ENCODE measurements at places on chromosomes 7 and 10.

- no peak for DNase-seq
Observed at GRCh38 chr7:122746948-122747347, 44.2 kb upstream of the RNF148 start.

DNA sequence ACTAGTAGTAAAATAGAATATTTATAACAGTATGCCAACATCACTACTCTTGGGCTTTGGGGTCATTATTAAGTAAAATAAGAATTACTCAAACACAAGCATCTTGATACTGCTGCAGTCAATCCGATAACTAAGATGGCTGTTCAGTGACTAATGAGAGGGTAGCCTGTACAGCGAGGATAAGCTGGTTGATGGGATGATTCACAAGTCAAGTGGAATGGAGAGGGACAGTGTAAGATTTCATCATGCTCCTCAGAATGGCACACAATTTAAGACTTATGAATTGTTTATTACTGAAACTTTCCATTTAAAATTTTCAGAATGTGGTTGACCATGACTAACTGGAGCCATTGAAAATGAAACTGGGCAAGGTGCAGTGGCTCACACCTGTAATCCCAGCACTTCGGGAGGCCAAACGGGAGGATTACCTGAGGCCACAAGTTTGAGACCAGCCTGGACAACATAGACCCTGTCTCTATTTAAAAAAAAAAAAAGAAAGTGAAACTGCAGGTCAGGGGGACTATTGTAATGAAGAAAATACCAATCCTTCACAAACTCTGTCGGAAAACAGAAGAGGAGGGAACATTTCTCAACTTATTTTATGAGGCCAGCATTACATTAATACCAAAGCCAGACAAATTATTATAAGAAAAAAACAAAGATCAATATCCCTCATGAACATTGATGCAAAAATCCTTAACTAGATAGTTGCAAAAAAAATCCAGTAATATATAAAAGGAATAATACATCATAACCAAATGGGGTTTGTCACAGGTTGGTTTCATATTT is 11.2 kb downstream of the AVL9 start:
- no peak for DNase-seq

DNA sequence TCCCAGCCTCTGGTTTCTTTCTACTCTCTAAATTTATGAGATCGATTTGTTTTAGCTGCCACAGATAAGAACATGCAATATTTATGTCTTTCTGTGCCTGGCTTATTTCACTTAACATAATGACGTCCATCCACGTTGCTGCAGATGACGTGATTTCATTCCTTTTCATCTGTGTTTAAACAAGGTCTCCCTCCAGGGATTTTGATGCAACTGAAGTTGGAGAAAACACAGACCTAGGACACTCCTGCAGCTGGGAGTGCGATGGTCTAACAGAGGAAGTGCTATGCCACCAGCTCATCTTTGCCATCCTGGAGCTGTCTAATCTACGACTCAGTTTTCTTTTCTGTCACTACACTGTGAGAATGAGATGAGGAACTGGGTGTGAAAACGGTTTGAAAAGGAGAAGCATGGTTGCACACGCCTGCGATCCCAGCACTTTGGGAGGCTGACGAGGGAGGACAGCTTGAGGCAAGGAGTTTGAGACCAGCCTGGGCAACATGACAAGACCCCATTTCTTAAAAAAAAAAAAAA is 1.5 kb upstream of the KCTD7 start:
- DNase-seq, result peak; percentile 39

- no peak for DNase-seq
Observed at GRCh38 chr10:83952314-83952713, 187.0 kb upstream of the GHITM start.

DNA sequence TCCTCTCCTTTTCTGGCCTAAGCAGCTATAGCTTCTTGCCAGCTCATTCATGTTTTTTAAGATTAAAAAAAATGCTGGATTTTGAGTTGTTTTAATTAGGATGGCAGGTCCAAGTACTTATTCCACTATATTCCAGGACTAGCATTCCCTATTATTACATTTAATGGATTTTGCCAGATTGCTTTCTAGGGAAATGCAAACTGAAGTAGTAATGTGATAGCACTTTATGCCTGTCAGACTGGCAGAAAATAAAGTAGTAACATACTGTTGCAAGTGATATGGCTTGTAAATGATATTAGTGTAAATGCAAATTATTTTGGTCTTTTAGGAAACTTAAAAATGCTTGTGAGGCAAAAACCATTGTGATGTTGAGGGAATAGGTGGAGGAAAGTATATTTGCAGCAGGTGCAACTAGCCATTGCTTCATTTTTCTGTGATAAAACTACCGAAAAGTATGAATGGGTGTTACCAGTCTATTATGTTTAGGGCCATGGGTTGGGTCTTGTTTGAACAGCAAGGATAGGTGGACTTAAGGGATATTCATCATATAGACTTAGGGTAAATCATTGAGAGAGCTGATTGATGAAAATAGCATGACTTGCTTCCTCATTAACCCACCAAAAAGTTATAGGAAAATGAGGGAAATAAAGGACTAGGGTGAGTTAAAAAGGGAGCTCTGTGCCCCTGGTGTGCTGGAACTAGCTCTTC is 19.9 kb downstream of the ZNRF2 start:
- DNase-seq, result no peak

- DNase-seq, result no peak
Observed at GRCh38 chr10:115483294-115483693, 390.1 kb downstream of the ATRNL1 start.

DNA sequence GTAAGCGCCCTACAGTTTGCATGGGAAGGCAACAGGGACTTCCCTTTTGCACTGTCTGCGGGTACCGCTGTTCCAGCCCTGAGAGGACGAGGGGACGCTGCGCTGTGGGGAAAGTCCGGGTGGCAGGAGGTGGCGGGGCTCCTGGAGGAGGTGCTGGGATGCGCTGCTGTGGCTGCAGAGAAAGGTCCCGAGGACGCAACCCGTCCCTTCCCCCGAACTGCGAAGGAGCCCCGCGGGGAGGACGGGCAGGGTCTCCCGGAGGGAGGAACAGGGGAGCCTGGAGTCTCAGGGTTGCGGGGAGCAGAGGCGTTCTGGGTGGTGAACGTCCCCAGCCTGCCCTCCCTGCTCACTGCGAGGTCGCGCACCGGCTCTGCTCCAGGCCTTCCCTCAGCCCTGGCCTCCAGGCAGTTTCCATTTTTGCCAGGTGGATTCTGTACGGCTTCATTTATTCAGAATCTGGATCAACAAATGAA is 91.6 kb downstream of the CXCL12 start:
- no peak for DNase-seq

DNA sequence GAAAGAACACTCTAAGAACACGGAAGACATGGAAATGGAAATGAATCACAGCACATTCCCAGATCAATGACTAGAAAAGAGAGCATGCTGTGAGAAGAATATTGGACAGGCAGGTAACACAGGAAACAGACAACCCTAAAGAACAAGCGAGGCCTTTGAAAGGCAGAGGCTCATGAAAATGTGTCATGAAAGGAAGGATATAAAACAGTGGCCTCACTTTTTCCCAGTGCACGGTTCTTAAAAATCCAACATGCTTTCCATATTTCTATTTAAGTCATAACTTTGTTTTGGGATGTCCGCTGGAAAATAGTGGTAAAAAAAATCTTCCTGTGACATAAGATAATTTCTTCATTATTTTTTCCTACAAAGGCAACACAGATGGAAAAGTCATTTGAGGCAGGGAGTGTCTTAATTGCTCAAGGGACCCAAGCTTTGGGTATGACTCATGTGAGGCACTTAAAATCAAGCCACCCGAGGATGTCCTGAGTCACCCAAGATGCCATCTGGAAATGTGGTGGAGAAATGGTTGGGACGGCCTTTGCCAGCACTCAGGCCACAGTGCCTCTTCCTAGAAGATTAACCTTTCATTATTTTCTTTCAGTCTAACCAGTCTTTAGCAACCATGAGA is 17.0 kb downstream of the ITIH5 start:
- no peak for DNase-seq

DNA sequence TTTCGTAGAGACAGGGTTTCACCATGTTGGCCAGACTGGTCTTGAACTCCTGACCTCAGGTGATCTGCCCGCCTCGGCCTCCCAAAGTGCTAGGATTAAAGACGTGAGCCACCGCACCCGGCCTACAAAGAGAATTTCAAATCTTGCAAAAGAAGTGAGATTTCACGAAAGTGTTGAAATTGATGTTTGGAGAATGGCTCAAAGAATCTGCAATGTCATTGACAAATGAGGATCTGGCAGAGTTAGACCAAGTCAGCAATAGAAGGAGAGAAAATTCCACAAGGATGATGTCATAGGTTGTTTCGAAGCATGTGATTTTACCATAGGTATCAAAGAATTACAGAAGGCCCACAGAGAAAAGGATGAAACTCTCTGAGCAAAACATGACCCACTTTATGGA is 71.7 kb downstream of the LYZL2 start:
- DNase-seq, result peak; percentile 35

DNA sequence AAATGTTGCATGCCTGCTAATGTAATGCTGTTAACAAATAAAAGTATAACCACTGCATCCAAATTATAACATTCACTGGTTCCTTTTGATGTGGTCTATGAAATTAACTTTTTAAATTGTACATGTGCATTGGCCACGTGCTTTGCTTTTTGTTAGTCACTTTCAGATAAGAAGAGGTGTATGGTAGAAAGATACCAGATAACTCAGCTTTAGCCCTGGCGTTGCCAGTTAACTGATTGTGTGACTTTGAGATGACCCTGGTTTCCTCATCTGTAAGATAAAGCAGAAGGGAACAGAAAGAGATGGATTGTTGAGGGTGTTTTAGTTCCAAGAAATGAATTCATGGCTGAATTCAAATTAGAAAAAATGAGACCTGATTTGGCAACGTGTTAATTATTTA is 1.9 kb upstream of the TRDMT1 start:
- DNase-seq, result no peak

DNA sequence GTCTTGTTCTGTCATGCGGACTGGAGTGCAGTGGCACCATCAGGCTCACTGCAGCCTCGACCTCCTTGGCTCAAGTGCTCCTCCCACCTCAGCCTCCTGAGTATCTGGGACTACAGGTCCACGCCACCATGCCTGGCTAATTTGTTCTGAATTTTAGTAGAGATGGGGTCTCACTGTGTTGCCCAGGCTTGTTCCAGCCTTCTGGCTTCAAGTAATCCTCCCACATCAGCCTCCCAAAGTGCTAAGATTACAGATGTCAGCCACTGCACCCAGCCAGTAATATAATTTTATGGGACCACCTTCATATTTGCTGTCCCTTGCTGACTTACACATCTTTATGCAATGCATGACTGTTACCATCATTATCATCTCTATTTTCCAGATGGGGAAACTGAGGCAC is 1.5 kb upstream of the HSPB1 start:
- no peak for DNase-seq

DNA sequence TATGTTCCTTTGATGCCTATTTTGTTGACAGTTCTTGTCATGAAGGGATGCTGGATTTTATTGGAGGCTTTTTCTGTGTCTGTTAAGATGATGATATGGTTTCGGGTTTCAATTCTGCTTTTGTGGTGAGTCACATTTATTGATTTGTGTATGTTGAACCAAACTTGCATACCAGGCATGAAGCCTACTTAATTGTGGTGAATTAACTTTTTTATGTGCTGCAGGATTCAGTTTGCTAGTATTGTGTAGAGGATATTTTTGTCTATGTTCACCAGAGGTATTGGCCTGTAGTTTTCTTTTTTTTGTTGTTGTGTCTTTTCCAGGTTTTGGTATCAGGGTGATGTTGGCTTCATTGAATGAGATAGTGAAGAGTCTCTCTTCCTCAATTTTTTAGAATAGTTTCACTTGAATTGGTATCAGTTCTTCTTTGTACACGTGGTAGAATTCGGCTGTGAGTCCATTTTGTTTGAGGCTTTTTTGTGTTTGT is 345.9 kb downstream of the KIF20B start:
- DNase-seq, result no peak

All from ELF-1 (cell line).